ENCODE measurements at places on chromosomes 5 and 9.

- no peak for DNase-seq
These were observed 730.4 kb upstream of the MEF2C start for GRCh38 chr5:89613222-89613956.

GRCh38 chr5:170115925-170116324 lies 10.2 kb downstream of the FOXI1 start:
- no peak for DNase-seq

DNA sequence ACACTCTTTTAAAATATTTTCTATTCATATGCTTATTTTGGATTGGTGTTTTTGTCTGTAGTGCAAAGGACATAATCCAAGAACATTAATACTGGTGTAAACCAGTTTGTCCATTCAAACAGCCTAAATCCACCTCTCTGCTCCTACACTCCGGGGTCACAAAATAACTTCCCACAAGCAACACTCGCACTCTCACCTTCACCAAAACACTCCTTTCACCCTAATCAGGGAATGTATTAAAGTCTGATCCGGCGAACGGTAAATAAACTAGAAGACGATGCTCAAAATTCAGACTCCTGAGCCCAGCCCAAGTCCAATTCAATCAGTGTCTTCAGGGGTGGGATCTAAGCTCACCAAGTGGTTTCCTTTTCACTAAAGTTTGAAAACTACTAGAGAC lies 649 bp downstream of the AP3B1 start:
- DNase-seq = no peak

GRCh38 chr5:149420545-149421371 lies 41.7 kb upstream of the IL17B start:
- DNase-seq = no peak

GRCh38 chr5:145536133-145536532 lies 299.0 kb downstream of the PRELID2 start:
- DNase-seq = no peak

DNA sequence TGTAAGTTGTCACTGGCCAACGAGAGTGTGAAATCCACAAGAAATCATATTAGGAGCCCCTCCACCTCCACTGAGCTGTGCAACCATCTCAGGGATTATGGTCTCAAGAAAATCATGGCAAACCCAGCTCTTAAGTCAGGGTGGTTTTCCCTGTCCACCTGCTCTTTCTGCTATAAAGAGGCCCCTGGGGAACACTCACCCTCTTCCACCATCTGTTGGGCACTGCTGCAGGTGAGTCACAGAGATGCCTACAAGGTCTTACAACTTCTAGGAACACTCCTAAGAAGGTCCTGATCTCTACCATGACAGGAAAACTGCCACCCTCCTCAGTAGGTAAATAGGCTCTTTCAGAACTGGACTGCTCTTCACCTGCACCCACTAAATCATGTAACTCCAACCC lies 61.8 kb downstream of the DRD1 start:
- DNase-seq = no peak

DNA sequence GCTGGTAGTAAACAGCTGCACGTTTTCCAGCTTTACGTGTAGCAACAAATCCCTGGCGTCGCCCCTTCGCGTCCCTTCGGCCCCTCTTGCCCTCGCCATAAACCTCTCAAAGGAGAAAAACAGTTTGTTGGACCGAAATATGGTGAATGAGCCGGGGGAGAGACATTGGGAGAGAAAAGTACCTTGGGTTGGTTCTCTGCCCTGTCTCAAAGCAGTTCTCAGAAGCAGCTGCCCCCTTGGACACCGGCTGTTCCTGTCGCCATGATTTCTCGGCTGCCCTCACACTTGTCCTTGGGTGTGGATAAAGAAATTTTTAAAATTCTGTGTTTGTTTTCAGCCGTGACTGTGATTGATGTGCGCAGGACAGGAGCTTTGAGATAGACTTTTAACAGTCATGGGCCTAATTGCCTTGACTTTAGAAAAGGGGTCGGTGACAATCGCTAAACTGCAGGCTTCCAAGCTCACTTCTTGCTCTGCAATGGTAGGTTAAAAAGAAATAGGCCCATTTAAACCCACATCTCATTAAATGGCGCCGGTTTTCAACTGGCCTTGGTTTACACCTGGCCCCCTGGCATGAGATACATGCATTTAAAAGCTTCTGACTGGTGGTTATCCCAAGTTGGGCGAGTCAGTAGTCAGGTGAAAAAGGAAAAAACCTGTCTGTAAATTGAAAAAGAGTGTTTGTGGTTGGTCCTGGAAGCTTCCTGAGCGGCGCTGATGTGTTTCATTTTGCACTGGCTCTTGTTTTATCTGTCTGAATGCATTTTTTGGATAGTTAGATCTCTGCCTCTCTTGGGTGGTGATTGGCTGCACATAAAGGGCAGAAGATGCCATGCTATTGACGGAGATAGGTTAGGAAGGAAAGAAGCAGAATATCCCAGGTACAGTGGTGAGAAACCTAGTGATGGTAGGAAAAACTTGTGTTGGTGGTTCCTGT lies 983 bp downstream of the RCL1 start:
- no peak for DNase-seq

- DNase-seq = no peak
These were observed 90.4 kb upstream of the MVB12B start for GRCh38 chr9:126236273-126236672.

GRCh38 chr5:156096259-156096658 lies 230.7 kb upstream of the SGCD start:
- no peak for DNase-seq

DNA sequence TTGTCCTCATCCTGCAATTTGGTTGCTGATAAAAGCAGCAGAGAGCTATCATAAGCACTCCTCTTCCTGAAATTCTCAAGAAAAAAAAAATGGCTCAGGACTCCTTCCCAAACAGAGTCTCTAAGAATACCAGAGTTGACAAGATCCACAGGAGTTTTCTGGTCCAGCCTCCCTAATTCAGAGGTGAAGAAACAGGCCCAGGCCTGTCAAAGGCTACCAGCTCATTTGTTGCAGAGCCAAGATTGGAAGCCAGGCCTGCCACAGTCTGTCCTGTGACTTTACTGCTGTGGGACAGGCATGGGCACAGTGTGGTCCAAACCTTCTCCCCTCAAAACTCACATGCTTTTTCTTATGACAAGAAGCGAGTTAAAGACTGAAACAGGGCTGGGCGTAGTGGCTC lies 41.5 kb downstream of the NIPSNAP3B start:
- DNase-seq = no peak

- no peak for DNase-seq
These were observed 21.4 kb downstream of the OR2V1 start for GRCh38 chr5:181109489-181110013.

DNA sequence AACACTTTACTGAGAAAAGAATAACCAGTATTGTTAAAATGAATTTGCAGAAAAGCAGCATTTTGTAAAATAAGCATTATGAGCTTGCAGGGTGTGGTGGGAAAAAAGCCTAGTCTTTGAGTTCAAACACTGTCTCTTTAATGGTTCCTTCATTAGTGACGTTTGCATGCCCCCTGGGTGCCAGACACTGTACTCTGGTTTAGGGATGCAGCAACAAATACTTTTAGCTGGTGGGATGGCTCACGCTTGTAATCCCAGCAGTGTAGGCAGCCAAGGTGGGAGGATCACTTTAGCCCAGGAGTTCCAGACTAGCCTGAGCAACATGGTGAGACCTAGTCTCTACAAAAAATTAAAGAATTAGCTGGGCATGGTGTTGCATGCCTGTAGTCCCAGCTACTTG lies 62.3 kb downstream of the MAST4 start:
- no peak for DNase-seq

DNA sequence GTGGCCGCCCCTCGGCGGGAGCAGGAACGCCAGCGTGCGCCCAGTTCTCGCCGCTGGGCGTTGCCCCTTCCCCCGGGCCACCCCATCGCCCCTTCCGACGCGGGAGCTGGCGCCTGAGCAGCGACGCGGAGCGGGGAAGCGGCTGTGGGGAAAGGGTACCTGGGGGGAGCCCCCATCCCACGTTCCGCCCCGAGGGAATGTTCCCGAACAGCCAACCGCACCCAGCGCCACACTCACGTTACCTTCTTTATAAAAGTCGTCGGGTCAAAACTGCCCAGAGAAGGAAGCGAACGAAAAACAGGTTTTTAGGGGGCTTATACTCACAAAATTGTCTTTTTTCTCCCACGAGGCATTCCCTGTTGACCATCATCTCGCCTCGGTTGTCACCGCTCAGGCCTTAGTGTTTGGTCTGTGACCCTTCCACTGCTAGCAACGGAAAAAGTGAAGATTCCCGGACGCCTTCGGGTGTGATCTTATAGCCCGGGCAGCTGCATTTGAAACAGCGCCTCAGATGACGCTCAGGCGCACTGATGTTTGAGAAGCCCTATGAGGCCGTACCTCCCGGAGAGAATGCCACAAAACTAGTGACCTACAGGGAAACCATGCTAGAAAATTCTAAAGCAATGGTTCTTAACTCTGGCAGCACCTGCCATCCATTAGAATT lies 475 bp upstream of the GOLM1 start:
- DNase-seq = no peak

DNA sequence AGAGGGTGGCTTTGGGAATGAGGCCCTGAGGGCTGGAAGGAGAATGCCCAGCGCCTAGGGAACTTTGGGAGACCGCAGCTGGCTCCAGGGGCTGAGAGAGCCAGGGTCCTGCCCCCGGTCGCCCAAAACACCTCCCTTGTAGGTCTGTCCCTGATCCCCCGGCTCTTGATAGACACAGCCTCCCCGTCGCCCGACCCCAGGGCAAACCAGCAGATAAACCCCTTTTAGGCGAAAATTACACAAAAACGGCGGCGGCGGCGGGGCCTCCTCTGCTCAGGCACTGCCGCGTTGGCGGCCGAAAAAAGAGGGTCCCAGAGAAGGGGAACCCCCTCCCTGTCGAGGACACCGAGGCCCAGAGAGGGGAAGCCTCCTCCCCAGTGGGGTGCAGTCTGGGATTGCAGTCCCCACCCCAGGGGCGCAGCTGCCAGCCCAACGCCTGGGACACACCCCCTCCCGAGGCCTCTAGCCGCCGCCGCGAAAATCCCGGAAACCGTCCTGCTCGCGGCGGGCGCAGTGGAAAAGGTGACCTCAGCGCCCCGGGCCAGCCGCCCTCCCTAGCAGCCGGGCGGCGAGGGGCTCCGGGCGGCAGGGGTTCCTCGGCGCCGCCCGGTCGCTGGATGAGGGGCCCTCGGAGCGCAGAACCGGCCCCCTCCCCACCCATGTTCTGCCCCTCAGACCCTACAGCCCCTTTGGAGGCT lies 3.1 kb upstream of the BARX1 start:
- no peak for DNase-seq

GRCh38 chr9:129270205-129270604 lies 92.1 kb upstream of the IER5L start:
- no peak for DNase-seq

DNA sequence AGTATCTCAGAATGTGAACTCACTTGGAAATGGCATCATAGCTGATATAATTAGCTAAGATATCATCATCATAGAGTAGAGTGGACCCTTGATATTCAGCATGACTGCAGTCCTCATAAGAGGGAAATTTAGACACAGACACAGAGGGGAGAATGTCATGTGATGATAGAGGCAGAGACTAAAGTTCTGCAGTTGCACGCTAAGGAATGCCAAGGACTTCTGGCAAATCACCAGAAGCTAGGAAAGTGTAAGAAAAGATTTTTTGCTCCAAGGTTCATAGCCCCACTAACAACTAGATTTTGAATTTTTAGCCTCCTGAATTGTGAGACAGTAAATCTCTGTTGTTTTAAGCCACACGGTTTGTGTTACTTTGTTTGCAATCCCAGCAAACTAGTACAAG lies 612.6 kb upstream of the ST8SIA4 start:
- DNase-seq = no peak

GRCh38 chr5:370959-371810 lies 49.7 kb downstream of the AHRR start:
- DNase-seq = no peak

GRCh38 chr5:122183098-122183787 lies 53.9 kb downstream of the ZNF474 start:
- no peak for DNase-seq

DNA sequence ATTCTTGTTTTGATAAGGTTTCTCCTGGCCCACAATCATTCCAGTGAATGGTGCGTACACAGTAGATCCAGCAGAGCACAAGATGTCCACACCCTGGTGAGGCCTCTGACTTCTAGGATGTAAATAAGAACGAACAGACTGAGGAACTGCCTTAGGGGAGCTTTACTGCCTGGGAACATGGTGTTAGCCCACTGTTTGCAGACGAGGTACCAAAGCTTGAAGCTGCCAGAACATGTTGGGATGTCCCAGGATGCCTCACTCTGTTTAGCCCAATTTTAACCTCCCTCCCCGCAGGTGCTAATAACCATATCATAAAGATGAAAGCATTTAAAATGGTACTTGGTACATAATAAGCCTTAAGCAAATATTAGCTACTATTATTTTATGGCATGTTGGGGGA lies 3.5 kb downstream of the LECT2 start:
- DNase-seq = no peak

- no peak for DNase-seq
These were observed 56.9 kb downstream of the ZNF618 start for GRCh38 chr9:113932906-113933584.

GRCh38 chr9:2838371-2839000 lies 5.4 kb downstream of the PUM3 start:
- no peak for DNase-seq

DNA sequence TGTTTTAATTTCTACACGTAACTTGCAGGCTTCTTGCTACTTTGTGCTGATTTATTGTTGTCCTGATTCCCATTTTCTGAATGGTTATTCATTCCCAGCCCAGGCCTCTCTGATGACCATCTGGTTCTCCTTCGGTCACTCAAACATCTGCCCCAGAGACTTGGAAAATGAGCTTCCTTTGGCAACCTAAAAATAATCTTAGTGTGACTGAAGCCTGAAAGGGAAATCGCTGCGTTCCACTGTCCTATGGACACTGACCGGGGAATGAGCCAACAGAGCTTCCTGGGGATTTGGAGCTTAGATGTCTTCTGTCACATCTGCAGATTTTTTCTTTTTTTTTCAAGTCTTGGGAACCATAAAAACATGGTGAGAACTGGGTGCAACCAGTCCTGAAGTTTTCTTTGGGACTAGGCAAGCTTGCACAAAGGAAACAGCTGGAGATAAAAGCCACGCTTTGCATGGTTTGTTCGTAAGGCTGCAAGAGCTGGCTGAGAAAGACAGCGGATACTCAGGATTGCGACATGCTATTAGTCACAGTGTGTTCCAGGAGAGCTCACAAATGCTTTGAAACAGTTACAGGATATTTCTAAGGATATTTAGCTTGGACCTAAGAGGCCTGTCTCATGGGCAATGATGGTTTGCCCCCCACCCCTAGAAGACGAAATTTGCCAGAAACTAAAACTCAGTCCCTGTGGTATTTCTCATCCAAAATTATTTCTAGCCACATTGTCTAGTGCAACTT lies 146.2 kb downstream of the GOLPH3 start:
- no peak for DNase-seq

GRCh38 chr5:177367981-177368868 lies 10.5 kb downstream of the RGS14 start:
- DNase-seq = no peak

DNA sequence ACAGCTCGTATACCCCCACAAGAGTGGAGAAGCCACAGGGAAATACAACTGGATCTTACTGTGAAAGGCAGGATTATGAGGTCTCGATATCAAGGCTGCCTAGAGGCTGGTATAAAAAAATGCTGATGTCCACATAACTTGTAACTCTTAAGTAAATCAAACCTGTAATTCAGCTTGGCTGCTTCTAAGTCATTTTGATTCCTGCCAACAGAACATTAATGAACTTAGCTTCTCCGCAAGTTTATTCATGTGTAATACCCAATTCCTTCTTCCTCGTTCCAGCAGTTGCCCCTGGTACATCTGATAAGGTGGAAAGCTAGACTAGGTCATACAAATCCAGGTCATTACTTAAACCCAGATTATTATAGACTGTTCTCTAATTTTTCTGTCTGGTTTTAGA lies 16.4 kb upstream of the SMIM15 start:
- DNase-seq = no peak

Measured in stimulated activated CD4-positive, alpha-beta T cell treated with anti-CD3 and anti-CD28 coated beads, TNF-alpha, amount 100 ng/mL, for 1 hour (primary cell).